ENCODE measurements at places on chromosomes 7 and 10.

- DNase-seq: no peak
Measured at GRCh38 chr7:416761-417624, 102.7 kb downstream of the PDGFA start.

- DNase-seq: no peak
Measured at GRCh38 chr7:42180806-42181205, 56.2 kb downstream of the GLI3 start.

- DNase-seq: no peak
Measured at GRCh38 chr7:151518105-151518946, 1.4 kb downstream of the RHEB start.

- no peak for DNase-seq
Measured at GRCh38 chr7:82286096-82286797, 157.3 kb downstream of the CACNA2D1 start.

- no peak for DNase-seq
Measured at GRCh38 chr7:115216652-115217051, 294.8 kb downstream of the MDFIC start.

- no peak for DNase-seq
Measured at GRCh38 chr7:129855234-129855673, 97.5 kb downstream of the UBE2H start.

DNA sequence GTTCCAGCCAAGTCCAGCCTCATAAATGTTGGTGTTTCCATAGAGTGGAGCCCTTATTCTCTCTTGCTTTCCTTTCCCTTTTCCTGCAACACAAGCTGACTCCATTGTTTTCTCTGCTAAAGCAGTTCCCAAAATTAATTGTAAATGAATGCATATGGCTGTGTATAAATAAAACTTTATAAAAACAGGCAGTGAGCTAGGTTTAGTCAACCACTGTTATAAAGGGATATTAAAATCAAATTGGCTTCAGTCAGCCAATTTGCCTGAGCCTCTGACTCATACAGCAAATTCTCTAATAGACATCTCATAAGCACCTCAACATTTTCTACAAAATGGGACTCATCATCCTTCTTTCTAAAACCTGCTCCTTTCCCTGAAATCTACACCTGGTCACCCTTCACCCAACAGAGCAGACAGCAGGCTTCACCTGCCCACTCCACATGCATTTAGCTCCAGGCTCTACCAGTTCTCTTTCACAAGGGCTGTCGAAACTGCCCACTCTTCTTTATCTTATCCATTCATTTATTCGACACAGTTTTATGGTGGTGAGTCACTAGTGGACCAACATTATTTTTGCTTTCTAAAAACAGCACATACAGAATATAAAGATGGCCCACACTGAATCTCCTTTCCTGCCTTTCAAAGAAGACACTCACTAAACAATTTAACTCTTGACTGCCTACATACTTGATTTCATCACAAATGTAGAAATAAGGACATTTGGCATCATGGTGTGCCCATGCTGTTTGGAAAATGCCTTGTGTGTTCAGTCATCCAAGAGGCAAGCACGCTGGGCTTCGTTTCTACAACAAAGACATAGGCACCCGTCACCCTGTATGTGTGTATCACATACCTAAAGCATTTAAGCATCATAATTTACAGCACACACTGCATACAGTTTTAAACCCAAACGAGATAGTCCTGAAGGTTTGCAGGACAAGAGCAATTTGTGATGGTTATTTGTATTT is 74.6 kb upstream of the C7orf33 start:
- DNase-seq: no peak

- no peak for DNase-seq
Measured at GRCh38 chr7:146027243-146027642, 89.4 kb upstream of the CNTNAP2 start.

DNA sequence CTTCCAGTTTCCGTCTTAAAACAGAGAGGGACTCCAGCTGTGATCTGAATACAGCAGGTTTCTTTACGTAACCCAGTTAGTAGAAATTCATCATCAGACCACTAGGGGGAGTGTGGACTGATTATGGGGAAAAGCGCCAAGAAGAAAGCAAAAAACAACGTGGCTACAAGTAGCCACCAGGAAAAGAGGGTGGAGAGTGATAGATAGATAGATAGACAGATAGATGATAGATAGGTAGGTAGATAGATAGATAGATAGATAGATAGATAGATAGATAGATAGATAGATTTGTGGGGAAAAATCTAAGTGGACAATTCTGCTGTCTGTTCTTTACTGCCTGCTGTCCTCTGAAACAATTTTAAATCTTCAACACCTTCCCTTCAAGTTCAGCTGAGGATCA is 12.7 kb upstream of the AKR1B10 start:
- DNase-seq: peak; percentile 37

DNA sequence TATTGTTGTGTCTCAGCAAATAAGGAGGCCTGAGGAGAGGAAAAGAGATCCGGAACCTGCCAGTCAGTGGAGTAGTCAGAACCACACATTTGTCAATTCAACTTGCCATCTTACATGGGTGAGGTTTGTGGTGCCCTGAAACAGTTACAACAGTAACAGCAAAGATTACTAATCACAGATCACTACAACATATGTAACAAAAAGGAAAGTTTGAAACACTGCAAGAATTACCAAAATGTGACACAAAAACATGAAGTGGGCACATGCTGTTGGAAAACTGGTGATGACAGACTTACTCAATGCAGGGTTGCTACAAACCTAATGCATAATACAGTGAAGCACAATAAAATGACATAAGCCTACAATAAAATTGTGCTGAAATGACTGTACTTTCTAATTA is 89.4 kb downstream of the LRRN3 start:
- DNase-seq: no peak

GRCh38 chr10:113523071-113523470 is 29.8 kb upstream of the HABP2 start:
- DNase-seq: no peak

- no peak for DNase-seq
Measured at GRCh38 chr7:2596464-2597272, 35.1 kb upstream of the TTYH3 start.

DNA sequence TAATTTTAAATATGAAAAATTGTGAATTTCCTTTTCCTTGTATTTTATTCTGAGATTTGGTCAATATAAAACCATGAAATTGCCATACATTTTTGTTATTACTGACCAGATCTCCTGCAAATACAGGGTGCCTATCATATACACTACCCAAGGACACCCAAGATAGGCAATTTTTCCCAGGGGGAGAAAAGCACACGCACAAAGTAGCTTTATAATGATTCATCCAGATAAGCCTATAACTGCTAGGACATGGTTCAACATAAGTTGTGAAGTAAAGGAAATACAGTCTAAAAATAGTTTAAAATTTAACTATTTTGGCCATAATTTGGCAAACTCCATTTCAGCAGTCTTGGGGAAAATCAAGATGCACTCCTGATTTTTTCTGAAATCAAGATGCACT is 4.8 kb downstream of the RUFY2 start:
- DNase-seq: no peak

DNA sequence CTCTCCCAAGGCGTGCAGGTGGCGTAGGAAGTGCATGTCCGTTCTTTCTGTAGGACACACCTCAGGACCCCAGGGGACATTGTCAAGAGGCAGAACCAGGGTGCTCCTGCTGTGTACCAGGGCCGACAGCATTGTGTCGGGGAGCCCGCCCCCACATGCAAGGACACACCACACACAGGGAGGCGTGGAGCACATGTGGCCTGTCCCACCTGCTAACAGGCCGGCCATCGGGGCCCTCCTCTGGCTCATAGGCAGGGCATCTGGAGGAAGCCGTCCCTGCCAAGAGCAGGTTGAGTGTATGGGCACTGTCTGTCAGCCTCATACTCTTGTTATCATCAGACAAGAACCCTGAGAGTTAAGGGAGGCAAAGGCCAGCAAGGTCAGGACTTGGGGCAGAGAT is 12.7 kb downstream of the RET start:
- no peak for DNase-seq

- DNase-seq: no peak
Measured at GRCh38 chr7:3861386-3861785, 560.3 kb downstream of the SDK1 start.

GRCh38 chr7:158245724-158246041 is 341.9 kb downstream of the PTPRN2 start:
- no peak for DNase-seq

DNA sequence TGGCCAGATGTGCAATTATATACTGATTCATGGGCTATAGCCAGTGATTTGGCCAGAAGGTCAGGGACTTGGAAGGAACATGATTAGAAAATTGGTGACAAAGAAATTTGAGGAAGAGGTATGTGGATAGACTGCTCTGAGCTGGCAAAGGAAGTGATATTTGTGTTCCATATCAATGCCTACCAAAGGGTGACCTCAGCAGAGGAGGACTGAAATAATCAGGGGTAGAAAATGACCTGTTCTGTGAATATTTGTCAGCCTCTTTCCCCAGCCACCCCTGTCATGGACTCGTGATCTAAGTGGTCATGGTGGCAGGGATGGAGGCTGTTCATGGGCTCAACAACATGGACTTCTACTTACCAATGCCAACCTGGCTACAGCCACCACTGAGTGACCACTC is 47.0 kb downstream of the PTPRE start:
- DNase-seq: no peak

- no peak for DNase-seq
Measured at GRCh38 chr7:1649751-1650326, 20.2 kb upstream of the ELFN1 start.

- no peak for DNase-seq
Measured at GRCh38 chr10:91460681-91461080, 50.5 kb downstream of the HECTD2 start.

DNA sequence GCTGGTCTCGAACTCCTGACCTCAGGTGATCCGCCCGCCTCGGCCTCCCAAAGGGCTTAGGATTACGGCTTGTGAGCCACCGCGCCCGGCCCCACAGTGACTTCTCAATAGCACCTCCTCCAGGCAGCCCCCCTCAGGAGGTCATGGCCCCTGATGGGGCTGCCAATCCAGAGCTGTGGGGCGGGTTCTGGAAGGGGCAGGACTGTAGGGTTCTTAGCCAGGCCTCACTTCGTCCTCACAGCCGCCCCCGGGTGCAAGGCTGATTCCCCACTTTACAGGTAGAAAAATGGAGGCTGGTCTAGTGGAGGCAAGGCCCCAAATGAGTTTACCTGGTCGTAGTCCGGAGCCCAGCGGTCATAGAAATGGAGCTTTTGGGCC is 638 bp downstream of the METTL27 start:
- no peak for DNase-seq
